Stimulated activated CD4-positive, alpha-beta T cell treated with anti-CD3 and anti-CD28 coated beads, Interleukin-12 subunit alpha, Interleukin-12 subunit beta, amount 100 ng/mL, for 24 hours (primary cell): ENCODE measurements at places on chromosomes 4 and X.

DNA sequence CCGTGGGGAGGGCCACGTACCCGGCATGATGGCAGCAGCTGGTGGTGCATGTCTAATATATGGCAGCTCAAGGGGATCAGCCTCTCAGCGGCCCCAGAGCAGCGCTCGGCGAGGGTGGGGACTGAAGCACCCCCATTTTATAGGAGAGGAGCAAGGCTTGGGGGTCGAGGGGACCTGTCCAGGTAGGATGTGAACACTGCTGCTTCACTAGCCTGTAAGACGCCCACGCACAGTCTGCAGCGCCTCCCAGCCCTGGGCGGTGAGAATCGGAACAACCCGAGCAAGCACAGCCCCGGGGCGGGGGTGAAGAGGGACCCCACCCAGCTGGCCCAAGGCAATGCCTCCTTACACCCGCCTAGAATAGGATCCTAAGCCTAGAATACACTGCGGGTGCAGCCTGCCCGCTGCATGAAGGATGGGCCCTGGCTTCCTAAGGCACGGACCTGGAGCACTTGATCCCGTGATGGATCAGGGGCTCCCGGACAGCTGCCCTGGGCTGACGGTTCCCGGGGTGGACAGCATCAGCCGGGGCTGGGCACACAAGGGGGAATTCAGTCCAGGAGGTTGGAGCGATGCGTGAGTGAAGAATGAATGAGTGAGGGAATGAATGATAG lies 17.6 kb downstream of the ADRA2C start:
- no peak for DNase-seq

DNA sequence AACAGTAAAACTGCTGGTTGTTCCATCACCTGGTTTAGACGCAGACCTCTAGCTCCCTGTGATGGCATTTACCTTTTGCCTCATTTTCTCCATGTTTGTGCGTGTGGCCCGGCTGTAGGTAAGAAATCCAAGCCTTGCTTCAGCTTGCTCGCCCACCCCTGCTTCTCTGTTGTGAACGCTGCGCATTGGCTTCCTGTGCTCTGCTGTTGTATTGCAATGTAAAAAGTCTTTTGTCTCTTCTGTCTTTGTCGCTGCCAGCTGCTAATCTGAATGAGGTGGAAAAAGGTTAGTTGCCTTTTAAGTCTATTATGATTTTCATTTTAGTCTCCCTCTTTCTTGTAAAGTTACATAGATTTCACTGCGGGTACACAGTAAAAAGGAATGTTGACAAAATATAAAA lies 127.3 kb upstream of the PACRGL start:
- no peak for DNase-seq

GRCh38 chr4:127268367-127268766 lies 364.4 kb upstream of the INTU start:
- no peak for DNase-seq

- DNase-seq: no peak
These were observed 307.0 kb downstream of the FSTL5 start for GRCh38 chr4:161856711-161857326.

- no peak for DNase-seq
These were observed 502.6 kb upstream of the HS3ST1 start for GRCh38 chr4:11931266-11931820.
